ENCODE measurements at places on chromosomes 7 and 10.

GRCh38 chr10:133072196-133072595 lies 15.5 kb upstream of the ADGRA1 start:
- DNase-seq: no peak

DNA sequence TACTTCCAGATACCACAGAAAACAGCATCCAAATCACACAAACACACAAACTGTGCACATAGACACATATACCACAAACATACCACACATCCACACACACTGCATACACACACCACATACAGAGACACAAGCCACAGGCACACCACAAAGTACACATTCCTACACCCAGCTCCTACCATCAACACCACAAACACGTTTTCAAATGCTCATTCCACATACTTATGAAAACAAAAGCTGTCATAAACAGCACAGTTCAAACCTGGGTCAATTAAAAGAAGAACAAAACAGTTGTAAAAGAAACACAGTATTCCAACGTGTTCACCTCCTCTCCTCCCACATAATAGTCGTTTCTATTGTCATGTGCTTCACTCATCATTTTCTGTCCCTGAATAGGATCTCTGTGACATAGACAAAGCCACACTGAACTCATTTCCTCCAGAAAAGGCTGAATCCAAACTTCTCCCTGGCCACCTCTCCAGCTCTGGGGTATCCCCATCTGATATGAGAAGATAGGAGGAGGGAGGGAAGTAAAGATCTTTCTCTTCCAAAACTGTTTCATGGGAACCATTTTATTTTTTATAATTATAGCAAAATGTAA lies 89.2 kb downstream of the CXCL12 start:
- no peak for DNase-seq

- no peak for DNase-seq
These were observed 682 bp downstream of the TBXAS1 start for GRCh38 chr7:139829775-139830117.

DNA sequence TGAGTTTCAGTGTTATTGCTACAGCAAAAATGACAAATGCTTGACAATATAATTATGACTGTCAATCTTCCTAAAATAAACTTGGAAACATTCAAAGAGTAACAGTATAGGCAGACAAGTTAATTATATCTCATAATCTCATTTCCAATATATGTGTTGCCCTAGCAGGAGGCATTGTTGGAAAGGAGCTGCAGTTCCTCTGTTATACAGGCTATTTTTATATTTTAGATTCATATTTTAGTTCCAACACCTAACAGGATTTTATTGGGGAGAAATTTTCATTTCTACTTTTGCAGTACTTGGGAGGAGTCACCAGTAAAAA lies 19.3 kb downstream of the VOPP1 start:
- no peak for DNase-seq

DNA sequence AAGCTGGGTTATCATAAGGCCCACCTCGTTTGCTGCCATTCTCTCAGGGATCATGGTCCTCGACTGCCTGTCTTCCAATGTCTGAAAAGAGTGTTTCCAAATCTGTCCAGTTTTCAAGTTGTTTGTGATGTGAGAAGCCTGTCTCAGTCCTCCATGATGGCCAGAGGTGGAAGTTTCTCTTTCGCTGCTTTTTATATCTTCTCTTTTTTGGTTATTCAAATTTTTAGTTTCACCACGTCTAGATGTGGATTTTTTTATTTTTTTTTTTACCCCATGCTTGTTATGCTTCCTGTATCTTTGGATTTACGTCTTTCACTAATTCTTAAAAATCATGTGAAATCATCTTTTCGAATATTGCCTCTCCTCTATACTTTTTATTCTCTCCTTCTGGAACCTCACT lies 6.1 kb upstream of the RBM33 start:
- DNase-seq: no peak

DNA sequence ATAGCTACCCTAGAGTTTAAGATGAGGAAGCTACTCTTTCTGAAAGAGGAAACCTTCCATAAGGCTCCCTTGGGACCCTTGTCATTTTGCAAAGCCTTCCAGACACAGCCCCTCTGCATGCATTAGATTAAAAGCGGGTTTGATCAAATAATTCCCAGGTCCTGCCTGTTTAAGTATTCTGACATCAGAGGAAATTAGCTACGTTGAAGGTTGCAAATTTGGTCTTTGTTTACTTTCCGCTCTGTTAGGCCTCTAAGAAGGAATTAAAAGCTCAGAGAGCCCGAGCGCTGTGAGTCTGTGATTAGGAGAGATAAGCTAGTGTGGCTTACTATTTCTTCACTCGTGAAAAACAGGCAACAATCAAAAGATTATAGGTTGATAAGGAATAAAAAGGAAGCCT lies 1.4 kb upstream of the THSD7A start:
- no peak for DNase-seq

DNA sequence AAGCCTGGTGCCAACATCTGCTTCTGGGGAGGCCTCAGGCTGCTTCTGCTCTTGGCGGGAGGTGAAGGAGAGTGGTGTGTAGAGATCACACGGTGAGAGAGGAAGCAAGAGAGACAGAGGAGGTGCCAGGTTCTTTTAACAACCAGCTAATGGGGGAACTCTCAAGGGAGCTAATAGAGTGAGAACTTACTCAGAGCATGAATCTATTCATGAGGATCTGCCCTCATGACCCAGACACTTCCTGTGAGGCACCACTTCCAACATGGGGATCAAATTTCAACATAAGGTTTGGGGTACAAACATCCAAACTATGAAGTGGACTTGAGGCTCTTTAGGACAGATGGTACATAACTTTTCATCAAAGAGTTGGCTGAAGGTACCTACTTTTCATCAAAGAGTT lies 5.1 kb upstream of the ZNF32 start:
- no peak for DNase-seq

DNA sequence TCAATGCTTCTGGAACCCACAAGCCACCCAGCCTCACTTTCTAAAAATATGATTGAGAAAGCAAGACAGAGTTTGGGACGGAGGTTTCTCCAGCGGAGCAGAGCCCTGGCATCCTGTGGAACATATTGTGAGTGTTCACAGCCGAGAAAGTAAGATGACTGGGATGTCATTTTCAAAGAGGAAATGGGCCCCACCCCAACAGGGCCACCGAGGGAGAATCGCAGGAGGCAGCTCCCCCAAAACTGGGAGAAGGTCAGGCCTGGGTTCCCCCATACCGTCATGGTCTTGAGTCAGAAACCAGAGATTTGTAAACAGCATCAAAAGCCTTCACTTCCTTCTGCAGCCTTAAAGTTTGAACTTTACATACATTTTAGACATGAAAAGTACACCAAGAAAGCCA lies 560.0 kb downstream of the PTPRN2 start:
- no peak for DNase-seq

DNA sequence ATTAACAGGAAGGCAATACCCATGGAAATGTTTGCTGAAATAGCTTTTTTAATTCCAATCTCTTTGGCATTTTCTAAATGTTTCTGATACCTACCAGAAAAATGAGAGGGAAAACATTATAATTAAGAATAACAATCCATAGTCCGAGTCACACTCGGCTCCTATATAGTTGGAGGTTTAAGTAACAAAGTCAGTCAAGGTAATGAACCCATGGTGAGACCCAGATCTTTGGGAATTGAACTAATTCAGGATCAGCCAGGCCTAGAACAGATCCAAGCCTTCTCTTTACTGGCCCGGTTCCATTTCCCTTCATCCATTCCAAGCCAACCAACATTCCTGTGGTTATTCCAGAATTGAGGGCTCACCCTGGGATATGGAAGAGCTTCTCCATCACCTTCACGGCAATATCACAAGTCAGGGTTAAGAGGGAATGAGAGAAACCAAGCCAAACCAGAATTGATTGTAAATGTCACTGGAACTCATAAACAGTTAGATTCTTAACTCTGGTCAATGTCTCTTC lies 28.3 kb downstream of the ABCB4 start:
- no peak for DNase-seq

- DNase-seq: peak; percentile 20
These were observed 56.5 kb downstream of the FIGNL1 start for GRCh38 chr7:50393547-50394252.

- no peak for DNase-seq
These were observed 10.4 kb upstream of the SP8 start for GRCh38 chr7:20797042-20797461.

DNA sequence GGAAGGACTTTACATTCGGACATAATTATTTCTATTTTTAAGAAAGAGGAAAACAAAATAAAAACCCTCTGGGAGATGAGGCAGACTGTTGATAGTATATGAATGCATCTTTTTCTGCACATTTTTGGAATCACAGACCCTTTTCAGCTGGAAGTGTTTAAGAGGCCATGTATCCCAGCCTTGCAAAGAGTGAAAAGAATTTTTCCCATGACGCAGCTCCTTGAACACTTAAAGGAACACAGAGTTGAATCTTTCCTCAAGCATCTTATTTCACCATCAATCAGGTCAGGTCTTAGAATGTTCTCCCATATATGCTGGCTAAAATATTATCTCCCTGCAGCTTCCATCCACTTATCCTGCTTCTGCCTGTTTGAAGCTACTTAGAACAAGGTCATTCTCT lies 45.9 kb upstream of the PAPSS2 start:
- DNase-seq: no peak

- DNase-seq: no peak
These were observed 167.6 kb downstream of the SNX13 start for GRCh38 chr7:17772581-17773288.

DNA sequence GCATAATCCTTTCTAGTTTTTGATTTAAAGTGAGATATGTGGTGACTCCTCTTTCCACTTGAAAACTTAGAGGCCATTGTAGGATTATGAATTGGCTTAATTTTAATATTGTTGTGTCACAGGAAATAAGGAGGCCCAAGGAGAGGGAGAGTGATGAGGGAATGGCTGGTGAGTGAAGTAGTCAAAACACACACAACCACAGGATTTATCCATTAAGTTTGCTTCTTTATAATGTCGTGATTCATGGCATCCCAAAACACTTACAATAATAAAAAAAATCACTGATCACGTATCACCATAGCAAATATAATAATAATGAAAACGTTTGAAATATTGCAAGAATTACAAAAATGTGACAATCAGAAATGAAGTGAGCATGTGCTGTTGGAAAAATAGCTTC lies 1215.5 kb upstream of the LRRTM3 start:
- no peak for DNase-seq

DNA sequence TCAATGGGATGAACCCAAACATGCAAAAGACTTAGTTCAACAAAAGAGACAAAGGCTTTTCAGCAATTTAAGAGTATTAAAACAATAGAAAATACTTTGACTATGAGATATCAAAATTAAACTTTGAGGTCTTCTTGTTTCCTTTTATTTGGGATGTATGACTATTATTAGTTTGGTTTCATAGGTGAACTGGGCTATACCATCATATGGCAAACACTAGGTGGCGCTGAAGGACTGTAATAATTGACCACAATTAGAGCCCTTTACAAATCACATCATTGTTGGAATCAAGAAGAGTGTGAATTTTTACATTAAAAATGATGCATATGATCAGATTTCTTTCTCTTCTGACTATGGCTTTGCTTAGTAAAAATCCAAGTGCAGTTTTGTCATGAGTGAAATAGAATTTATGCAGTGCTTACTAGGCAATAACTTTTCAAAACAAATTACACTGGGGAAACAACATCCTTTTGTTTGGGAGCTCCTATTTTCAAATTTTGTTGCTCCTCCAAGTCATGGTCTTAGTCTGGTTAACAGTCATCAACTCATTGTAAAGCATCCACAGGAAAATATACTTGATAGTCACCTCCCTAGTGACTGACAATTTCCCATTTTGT lies 14.7 kb upstream of the NXPH1 start:
- DNase-seq: no peak

DNA sequence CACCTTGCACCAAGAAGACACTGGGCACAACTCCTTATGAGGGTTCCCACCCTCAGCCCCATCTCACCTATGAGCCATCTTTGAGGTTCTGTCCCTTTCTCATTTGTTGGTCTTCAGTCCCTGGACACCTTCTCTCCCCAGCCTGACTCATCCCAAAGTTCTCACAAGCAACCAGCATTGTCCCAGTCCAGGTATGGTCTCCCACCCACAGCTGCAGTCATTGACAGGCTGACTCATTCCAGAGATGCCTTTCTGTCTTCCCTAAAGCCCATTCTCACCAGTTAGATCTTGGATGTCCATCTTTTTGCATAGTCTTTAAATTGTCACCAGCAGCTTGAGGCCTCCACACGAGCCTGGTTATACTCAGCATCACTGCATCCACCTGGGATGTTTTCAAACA lies 26.7 kb upstream of the BMPR1A start:
- DNase-seq: no peak

DNA sequence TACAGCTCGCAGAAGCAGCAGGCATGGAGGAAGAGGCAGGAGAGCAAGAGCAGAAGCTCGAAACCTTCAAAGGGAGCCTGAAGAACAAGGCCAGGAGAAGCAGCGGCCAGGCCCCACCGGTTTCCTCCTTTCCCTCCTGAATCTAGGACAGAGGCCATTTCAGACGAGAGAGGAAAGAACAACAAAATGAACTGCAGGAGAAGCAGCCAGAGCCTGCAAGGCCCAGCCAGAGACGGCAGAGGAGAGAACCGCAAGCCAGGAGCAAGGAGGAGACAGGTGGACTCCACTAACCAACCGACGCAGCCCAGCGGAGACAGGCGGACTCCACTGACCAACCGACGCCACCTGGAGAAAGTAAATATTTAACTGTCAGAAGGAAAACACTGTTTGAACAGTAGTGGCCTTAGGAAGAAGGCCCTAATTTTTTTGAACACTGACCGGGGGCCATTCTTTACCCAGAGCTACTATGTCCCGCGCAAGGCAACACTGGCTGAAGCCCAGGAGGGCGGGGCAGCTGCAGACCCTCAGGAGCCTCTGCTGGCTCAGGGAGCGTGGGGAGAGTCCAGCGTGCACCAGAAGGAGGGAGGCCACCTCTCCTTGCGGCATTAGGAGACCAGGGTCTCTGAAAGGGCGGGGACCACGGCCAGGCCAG lies 559.2 kb downstream of the PTPRN2 start:
- no peak for DNase-seq

- no peak for DNase-seq
These were observed 37.3 kb upstream of the PRSS1 start for GRCh38 chr7:142711746-142712616.

- no peak for DNase-seq
These were observed 10.0 kb downstream of the GRK5 start for GRCh38 chr10:119217401-119217800.

DNA sequence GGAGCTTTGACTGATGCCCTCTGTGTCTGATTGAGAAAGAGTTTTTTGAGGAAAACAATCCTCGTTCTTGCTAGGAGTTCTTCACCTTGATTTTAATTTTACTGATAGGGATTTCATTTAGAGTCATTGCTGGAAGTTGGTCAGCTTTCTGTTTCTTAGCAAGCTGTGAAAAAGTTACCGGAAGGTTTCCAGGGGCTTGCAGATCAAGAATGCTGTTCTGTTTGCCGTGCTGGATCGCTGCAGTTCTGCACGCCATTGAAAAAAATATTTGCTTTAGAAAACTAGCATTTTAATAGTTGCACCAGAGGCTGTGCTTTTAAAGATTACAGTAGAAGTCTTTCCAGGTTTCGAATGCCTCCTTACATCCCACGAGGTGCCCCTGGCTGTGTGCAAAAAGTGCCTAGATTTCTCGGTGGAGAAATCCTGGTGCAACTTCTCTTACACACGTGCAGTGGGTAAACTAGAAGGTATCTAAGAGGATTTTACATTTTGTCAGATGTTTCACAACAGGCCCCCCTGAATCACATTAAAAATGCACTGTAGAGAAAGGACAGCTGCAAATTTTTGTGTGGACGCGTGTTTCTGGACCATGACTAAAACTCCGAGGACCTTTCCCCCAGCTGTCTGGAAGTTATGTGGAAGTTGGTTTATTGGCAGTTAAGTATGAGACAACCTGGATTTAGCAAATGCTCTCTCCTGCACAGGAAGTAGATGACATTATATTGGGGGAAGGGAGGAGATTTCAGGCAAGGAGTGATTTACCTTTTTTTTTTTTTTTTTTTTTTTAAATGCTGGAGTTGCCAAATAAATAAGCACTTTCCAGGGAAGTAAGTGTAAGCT lies 5.8 kb downstream of the TCF7L2 start:
- no peak for DNase-seq
